ENCODE measurements at places on chromosomes 6 and 20.

- no peak for DNase-seq
Observed at GRCh38 chr6:26218824-26219223, 131.6 kb downstream of the HFE start.

- DNase-seq, result no peak
Observed at GRCh38 chr6:47650553-47651432, 47.6 kb upstream of the ADGRF4 start.

- DNase-seq, result no peak
Observed at GRCh38 chr6:160883999-160884398, 107.6 kb upstream of the MAP3K4 start.

GRCh38 chr20:51731731-51732095, 36.5 kb downstream of the ATP9A start:
- no peak for DNase-seq
